ENCODE measurements at places on chromosomes 12 and 14.

- DNase-seq, result no peak
Measured at GRCh38 chr14:84234281-84234680, 1295.7 kb upstream of the FLRT2 start.

DNA sequence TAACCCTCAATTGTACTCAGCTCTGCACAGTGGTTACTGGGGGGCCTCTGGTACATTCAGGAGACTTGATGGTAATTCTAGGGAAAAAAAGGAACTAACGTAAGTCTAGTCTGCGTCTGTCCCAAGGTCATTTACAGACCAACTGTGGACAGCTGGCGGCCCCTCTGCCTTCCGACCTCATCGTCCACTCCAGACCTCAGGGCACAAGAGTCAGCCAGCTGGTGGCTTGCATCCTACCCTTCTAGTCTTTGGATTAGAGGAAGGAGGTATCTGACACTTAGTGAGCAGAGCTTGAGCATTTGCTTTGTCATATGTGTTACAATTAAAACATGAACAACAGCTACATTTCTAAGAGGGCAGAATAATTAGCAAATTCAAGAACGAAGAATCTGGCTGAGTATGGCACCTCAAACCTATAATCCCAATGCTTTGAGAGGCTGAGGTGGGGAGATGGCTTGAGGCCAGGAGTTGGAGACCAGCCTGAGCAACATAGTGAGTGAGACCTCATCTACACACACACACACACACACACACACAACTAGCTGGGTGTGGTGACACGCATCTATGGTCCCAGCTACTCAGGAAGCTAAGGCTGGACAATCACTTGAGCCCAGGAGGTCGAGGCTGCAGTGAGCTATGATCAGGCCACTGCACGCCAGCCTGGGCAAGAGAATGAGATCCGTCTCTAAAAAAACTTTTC lies 36.5 kb downstream of the SSH1 start:
- no peak for DNase-seq

DNA sequence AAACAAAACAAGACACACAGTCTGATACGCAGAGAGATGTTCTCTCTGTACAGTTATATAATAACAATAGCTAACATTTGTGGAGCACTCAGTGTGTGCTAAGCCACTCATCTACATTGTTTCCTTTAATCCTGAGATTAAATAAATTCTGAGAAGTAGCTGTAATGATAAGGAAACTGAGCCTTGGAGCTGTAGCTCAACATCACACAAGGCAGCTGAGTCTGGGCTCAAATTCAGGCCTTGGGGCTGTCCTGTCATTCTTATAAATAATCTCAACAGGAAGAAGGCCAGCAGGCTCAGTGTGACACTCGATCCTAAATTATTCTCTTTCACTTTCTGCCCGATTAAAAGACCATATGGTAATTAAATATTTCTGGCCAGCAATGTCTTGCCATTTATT lies 24.5 kb downstream of the CDKN1B start:
- no peak for DNase-seq

DNA sequence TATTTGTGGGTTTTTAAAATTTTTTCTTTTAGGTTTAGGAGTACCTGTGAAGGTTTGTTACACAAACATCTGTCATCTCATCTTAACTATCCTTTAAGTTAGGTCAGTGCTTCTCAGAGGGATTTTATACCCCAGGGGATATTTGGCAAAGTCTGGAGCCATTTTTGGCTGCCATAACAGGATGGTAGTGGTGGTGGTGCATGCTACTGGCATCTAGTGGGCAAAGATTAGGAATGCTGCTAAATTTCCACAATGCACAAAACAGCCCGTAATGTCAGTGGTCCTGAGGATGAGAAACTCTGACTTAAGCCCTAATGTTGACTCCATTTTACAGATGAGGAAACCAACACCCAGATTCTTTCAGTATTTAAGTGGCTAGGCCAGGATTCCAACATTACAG lies 85.2 kb upstream of the MYF6 start:
- DNase-seq, result no peak

- no peak for DNase-seq
Measured at GRCh38 chr12:92739113-92739512, 36.3 kb downstream of the PLEKHG7 start.

- DNase-seq, result no peak
Measured at GRCh38 chr14:36852981-36853691, 191.5 kb downstream of the PAX9 start.

GRCh38 chr12:48198672-48198971 lies 4.5 kb downstream of the OR10AD1 start:
- DNase-seq, result no peak

DNA sequence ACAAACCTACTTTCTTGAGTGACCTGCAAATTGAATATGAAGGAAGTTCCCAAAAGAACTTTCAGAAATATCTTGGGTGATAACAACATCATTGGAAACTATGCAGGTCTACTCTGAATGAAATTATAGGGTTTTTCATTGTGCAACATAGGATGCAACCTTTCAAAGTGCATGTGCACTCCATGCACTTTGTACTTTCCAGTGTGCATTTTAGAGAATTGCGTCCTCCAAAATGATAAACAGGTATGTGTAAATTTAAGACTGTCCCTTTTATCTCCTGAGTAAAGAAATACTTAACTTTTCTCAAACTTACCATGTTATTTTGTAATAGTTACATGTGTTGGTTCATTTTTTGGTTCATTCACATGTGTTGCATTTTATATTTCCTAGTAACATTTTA lies 13.2 kb downstream of the SRSF5 start:
- DNase-seq, result no peak

DNA sequence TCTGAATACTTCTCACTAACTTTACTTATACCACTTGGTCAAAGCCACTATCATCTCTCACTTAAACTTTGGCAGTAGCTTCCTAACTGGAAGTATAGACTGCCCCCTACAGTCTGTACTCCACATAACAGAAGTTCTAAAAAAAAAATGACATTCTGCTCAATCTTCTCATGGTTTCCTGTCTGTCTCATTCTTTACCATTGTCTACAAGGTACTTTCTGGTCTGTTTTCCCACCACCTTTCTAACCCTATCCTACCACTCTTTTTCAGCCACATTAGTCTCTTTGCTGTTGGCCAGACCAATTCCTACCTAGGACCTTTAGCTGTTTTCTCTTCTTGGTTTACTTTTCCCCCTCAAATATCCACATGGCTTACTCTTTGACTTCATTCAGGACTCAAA lies 14.7 kb downstream of the CPSF6 start:
- DNase-seq, result peak; percentile 33

GRCh38 chr12:77678621-77679020 lies 152.1 kb upstream of the NAV3 start:
- DNase-seq, result no peak

DNA sequence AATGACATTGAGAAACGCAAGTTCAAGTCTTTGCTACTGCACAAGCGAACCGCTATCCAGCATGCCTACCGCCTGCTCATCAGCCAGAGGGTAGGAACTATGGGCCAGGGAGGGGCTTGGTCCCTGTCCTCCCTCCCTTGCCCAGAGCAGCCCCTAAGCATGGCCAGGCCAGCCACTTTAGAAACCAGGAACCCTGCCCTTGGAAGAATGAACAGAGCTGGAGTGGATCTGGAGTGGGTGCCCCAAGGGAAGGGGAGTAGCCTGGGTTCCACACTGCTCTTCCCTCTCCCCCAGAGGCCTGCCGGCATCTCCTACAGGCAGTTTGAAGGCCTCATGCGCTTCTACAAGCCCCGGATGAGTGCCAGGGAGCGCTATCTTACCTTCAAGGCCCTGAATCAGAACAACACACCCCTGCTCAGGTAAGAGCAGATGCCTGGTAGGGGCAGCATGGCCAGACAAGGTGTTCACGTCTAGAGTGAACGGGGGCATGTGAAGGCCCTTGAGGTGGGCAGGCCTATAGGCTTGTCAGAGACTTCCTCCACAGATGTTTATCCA lies 55.8 kb downstream of the TPCN1 start:
- no peak for DNase-seq
